ENCODE measurements at places on chromosomes 2 and 18.

GRCh38 chr2:172137943-172138342 is 35.2 kb upstream of the DLX2 start:
- no peak for DNase-seq

GRCh38 chr2:29589440-29590103 is 331.8 kb downstream of the ALK start:
- DNase-seq = no peak

DNA sequence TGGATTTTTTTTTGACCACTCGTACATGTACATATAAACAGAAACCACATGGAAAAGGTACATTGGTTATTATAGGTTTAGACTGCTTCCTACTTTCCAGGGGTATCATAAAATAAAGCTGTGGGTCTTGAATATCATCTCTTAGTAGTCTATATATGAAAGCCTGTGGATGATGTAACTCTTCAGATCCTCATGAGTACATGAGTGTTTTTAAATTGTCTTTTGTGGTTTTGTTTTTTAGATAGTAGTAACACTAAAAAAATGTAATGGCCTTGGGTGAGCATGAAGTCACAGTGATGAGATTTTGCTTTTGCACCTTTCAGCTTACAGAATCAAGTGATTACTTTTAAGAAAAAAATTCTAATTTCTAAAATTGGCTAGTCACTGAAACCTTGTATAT is 80.2 kb downstream of the RAB3GAP1 start:
- no peak for DNase-seq

GRCh38 chr2:215915441-215915840 is 97.9 kb downstream of the MREG start:
- DNase-seq = no peak

DNA sequence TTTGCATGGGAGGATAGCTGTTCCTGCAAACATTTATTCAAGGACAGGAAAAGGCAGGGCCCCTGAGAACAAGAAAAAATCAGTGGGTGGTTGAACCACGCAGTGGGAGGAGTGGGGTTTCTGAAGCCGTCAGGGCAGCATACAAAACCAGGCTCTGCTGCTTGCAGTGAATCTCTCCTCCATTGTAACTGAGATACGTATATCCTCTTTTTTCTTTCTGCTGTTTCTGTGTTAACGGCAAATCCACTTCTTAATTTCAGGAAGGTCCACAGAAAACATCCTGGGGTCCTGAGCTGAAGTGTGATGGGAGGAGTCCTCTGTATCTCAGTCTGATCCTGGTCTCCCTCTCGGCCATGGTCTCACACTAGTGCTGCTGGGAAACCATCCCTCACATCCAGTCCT is 27.2 kb upstream of the KCNF1 start:
- peak; percentile 47 for DNase-seq

- no peak for DNase-seq
Observed at GRCh38 chr2:24917086-24917485, 3.0 kb downstream of the ADCY3 start.

GRCh38 chr2:106165561-106165960 is 28.5 kb downstream of the UXS1 start:
- no peak for DNase-seq

GRCh38 chr18:9260388-9261380 is 73.9 kb upstream of the TWSG1 start:
- no peak for DNase-seq

DNA sequence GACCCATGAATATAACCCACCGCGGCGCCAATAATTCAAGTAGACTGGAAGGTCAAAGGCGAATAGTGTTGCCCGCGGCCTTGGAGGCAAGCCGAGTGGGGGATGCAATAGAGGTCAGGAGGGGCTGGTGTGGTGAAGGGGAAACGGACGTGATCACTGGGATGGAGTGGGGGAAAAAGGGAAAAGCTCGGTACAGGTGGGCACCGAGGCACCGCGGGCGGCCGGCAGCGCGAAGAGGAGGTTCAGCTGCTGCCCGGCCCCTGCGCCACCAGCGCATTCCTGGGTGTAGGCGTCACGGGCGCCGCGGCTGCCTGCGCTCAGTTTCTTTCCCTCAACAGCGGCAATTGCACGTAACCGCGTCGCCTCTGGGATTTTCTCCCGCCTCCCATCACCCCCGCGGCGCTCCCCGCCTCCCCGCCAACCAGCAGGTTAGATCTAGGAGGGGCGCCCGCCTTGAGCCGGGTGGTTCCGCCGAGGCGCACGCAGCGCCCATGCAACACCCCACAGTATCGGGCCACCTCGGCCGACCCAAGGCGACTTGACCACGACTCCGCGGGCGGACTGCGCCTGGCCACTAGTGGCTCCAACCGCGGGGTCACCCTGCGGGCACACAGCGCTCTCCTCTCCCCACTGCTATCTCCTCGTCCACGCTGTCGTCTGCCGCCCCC is 1.5 kb downstream of the RND3 start:
- no peak for DNase-seq

- DNase-seq = no peak
Observed at GRCh38 chr2:190765386-190766173, 115.0 kb upstream of the GLS start.

GRCh38 chr18:79684787-79685186 is 5.2 kb downstream of the CTDP1 start:
- no peak for DNase-seq
